Forelimb muscle (tissue), 1 donor: ENCODE measurements at places on chromosomes 7 and 10. TPM values are rescaled to one million over a fixed set of nuclear protein-coding genes. Genes with fewer than 3 reads are reported as not detected.

ATOH7 gene
- 0.15 TPM for polyA plus RNA-seq

FOXP2 gene
- polyA plus RNA-seq, result 10.3 TPM

FRAT2 gene
- 3.6 TPM for polyA plus RNA-seq

DNA sequence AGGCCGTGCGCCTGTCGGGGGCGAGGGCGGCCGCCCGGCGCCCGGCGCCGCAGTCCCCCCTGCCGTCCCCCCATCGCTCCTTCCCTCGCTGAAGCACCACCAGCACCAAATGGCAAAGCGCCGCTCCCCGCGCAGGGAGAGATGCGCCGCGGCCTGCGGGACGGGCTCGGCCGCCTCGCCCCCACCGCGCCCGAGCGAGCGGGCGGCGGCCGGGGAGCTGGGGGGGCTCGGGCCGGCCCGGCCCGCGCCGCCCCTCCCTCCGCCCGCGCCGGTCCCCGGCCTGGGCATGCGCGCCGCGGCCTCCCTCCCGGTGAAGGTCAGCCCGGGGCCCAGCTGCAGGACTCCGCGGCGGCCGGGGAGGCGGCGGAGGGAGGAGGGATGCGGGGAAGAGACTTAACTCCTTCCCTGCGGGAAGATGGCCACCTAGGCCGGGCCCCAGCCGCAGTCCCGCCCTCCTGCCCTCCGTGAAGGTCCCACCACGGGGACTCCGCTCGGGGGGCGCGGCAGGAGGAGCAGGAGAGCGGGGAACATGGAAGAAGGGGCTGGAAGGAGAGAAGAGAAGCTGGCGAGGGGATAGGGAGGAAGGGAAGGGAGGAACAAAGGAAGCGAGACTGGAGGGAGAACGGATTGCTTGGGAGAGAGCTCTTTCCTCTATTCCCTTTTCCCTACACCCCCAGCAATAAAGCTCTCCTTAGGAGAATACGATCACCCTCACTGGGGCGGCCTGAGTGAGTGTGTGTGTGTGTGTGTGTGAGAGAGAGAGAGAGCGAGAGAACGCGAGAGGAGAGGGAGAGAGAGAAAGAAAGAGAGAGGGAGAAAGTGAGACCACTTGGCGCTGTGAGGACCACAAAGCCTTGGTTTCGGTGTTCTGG lies 3.4 kb upstream of the SMARCD3 start:
- DNase-seq, result no peak

- no peak for DNase-seq
Measured at GRCh38 chr10:60663850-60664249, 114.4 kb upstream of the CDK1 start.

JCAD gene
- polyA plus RNA-seq, result 24.7 TPM

- DNase-seq, result no peak
Measured at GRCh38 chr10:125595911-125596310, 87.1 kb downstream of the TEX36 start.

DNAJB6 gene
- 121 TPM for polyA plus RNA-seq

PHTF2 gene
- 17.2 TPM for polyA plus RNA-seq

PLCE1 gene
- polyA plus RNA-seq, result 47.9 TPM

ZNF487 gene
- 4.6 TPM for polyA plus RNA-seq

GRCh38 chr10:85157206-85157605 lies 828.8 kb downstream of the CCSER2 start:
- DNase-seq, result no peak

DNA sequence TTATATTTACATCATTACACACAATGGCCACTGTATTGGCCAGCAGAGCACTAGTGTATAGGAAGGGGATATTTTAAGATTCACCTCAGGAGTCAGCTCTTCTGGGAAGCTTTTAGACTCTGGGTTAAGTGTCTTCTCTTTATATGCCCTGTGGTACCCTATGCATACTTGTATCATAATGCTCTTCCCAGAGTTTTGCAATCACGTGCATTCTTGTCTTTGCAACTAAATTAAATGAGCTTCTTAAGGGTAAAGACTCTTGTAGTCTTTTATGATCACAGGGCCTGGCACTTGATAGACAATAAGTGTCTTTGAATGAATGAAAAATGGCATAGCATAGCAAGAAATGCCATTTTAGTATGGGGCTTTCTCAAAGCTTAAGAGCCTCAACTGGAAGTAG lies 35.4 kb upstream of the ARMS2 start:
- no peak for DNase-seq

DNA sequence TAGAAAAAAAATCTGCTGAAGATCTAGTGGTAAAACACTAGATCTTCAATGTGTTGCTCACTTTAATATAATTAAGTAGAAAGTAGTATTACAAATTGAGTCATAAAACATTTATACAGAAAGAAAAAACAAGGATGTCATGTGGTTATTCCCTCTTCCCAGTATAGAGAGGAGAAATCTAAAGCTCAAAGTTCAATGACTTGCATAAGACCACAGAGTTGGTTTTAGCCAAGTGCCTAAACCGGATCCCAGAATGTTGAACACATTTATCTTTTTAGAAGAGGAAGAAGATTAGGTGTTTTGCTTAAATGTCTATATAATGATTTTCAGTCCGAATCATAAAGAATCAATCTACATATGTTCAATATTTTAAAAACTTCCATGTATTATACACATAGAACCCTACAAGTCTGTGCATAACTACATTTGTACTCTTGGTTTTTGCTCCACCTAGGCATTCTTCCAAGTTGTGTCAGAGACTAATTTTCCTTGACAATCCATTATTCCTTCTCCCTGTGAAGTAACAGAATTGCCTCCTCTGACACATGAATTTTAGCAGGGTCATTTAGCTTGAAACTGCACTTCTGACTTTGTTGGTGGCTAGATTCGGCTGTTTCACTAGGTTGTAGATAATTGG lies 389.2 kb downstream of the MAGI2 start:
- DNase-seq, result no peak

OR2A42 gene
- 0.34 TPM for polyA plus RNA-seq

DNA sequence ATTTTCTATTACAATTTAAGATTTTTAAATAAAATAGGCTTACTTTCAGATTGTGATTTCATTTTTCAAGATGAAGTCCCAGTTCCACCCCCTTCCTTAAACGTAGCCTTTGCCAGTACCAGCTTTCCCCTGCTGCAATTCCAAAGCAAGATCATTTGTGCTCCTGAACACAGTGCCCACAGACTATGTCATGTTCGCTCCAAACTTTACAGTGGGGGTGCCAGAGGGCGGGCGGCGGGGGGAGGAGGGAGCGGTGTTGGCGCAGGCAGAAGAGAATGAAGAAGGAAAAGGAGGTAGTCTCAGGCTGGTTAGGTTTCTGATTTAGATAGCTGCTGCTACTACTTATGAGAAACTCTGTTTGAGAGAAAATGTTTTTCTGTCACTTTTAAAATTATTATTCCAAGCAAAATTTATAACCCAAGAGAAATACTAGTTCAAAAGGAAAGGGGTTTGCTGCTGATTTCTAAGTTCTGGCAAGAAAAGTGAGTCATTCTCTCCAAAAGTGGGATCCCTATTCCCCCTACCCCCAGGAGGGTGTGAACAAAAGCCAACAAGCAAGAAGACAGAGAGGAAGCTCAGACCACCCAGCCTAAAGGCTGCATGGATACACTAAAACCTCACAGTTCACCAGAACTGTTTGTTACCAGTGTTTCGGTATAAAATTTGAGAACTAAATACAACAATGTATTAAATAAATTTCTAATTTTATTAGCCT lies 109.6 kb downstream of the SRPK2 start:
- no peak for DNase-seq

LIPF gene
- polyA plus RNA-seq, result not detected

C10orf53 gene
- not detected for polyA plus RNA-seq

SUGCT gene
- polyA plus RNA-seq, result 2.2 TPM

- DNase-seq, result no peak
Measured at GRCh38 chr10:86361156-86362128, 5.2 kb downstream of the GRID1 start.

DNA sequence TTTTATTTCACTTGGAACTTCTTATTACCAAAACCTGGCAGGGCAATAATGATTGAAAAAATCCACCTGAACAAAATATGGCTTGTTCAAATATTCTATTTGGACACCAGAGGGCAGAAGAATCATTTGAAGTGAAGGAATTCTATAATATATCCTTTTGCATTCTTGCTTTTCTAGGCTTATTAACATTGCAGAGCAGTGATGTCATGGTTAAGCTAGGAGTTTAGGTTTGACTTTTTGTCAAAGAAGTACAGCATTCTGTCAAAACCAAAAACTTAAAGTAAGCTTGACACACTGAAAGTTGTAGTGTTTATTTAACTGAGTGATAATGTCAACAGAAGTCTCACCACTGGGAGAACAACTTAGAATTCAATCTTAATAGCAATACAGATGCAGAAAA lies 156.0 kb downstream of the SEMA3D start:
- DNase-seq, result no peak

DNA sequence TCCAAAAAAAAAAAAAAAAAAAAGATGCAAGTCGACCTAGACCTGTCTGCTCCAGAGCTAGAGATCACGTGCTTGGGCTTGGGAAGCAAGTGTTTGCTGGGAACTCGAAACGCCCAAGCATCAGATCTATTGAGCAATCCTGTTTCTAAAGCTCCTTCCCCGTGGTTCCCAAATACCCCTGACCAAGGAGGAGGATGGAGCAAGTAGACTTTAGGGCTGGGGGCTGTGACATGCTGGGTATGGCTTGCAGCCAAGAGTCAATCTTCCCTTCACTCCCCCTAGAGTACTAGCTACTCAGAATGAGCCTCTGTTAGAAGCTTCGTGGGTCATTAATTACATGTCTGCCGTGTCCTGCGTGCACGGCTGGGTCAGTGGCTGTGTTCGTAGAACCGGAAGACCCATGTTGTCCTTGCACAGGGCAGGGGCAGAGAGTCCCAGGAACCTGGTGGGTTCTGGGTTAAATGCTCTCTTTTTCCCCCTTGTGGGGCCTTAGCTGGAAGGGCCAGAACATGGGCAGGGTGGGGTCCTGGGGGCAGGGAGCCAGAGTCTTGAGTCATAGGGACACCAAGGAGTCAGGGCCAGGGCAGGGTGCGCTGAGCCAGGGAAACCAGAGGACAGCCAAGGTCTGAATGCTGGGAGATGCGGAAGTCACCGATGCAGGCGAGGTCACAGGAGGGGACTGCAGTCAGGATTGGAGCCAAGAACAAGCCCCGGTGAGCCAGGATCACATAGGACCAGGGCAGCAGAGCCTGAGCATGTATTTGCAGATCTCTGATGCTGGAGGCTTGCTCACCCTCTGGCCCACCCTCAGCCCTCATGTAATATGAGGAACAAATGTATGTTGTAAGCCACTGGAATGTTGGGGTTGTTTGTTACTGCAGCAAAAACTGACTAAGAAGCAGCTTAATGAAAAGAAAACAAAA lies 34.6 kb upstream of the TPST1 start:
- no peak for DNase-seq

- no peak for DNase-seq
Measured at GRCh38 chr7:14286036-14286435, 296.6 kb upstream of the ETV1 start.

DNA sequence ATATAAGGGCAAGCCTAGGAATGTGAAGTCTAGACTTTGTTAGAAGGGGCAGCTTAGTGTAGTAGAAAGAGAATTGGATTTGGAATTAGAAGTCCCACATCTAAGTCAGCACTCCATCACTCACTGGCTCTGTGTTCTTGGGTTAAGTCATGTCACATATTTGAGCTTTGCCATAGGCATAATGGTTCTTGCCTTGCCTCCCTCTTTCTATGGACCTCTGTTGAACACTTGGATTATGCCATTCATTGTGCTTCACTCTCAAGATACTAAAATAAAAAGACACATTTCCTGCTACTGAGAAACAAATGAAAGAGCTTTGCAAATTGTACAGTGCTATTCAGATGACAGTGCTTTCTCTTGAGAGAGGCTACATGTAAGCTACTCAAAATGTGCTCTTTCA lies 35.9 kb downstream of the SEC23IP start:
- DNase-seq, result no peak

- DNase-seq, result no peak
Measured at GRCh38 chr7:28682801-28683200, 270.5 kb downstream of the CREB5 start.

- DNase-seq, result no peak
Measured at GRCh38 chr10:53508197-53508596, 735.6 kb upstream of the MBL2 start.

GRCh38 chr7:26698806-26699205 lies 165.6 kb downstream of the SKAP2 start:
- no peak for DNase-seq

GRCh38 chr10:86715156-86715795 lies 41.1 kb upstream of the BMPR1A start:
- DNase-seq, result no peak

GRCh38 chr10:17065273-17065672 lies 64.3 kb downstream of the CUBN start:
- DNase-seq, result no peak

PVRIG gene
- 9.1 TPM for polyA plus RNA-seq

CUBN gene
- polyA plus RNA-seq, result 3.7 TPM

DNA sequence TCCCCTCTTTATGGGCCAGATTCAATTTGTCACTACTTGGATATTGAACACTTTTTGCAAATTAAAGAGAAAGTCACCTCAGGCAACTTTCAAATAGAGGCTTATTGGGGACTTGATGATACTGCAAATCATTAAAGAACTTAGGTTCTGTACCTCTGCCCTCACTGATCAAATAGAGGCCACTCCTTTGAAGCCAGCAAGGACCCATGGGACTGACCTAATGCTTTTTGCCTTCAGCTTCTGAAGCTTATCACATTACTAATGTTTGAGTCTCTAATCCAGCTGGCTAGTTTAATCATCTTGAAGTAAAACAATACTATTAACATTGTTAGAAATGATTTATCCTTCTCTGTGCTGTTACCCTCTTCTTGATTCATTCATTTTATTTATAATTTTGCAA lies 93.0 kb upstream of the ZNF800 start:
- no peak for DNase-seq

- DNase-seq, result no peak
Measured at GRCh38 chr10:9010093-9010492, 955.6 kb downstream of the GATA3 start.
